ENCODE measurements at places on chromosomes 11 and 22.

DNA sequence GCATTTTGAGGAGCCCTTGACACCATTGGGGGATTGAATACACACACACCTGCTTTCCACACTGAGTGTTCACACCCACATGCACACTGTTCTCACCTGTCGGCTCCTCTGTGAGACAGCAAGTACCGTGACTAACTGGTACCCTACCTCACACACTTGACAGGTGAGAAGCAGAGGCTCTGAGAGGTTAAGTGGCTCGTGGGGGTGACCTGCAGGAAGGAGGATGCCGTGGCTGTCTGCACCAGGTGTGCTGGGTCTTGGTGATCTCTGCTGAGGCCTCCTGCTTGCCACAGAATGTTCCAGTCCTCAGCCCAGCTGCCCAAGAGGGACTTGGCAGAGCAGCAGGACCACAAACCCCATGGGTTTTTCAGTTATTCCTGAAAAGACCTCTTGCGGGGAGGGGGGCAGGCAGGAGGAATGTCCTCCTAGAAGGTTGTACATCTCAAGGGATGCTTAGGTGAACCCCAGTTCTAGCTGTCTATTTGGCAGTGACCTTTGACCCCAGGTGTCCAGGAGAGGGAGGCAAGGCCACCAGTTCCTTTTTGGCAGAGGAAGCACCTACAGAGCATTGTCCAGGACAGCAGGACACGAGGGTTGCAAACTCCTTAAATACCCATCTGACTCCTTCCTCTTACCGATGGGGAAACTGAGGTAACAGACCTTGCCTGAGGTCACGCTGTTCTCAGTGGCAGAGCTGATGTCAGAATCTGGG is 66.0 kb downstream of the SHISAL1 start:
- no peak for DNase-seq

GRCh38 chr11:115930291-115930690 is 426.1 kb upstream of the CADM1 start:
- DNase-seq: no peak

DNA sequence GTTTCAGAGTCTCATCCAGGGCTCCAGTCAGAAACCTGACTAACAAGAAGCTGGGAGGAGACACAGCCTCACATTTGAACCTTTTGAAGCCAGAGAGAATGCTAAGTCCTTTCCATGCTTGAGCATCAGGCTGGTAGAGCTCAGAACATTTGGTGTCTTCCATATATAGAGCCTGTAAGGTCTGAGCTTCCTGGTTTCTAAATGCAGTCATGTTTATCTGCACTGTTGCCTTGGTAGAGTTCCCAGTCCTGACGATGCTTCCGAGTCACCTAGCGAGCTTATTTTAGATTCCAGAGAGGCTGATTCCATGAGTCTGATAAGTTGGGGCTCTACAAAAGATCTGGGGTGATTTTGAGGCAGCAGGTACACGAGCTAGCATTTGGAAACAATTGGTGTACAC is 68.4 kb upstream of the SORL1 start:
- DNase-seq: no peak

GRCh38 chr22:49999946-50000586 is 12.5 kb downstream of the IL17REL start:
- no peak for DNase-seq

DNA sequence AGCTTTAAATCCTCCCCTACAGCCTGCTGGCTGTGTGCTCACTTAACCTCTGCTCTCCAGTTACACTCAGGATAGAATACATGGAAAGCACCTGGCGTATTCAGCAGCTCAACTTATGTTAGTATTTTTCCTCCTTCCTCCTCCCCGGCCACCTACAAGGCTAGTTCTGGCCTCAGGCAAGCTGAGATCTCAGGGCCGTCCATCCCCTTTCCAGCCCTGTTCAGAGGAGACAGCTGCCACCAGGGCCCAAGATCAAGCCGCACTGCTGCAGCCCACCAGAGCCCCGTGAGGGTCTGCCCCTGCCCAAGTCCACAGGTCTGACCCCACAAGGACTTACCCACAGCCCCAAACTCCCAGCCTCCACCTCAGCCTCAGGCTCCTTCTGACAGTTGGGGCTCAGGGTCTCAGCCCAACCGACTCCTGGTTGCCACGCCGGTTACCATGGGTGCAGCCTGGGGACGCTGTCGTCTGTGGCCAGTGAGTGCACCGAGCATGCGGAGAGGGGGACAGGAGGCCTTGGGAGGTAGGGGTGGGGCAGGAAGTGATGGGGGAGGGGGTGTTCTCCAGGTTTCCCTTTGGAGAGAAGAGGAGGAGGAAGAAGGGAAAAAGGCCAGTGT is at the start of gene C11orf16:
Gene C11orf16 (minus strand): TSS at position 384 of the 617 bp plus-strand sequence. CDS start 639 bp downstream, outside the sequence.
- DNase-seq: no peak

Measured in kidney tubule cell (primary cell).